Activated naive CD4-positive, alpha-beta T cell treated with Interleukin-2 at 50 U/mL for 16 hours (primary cell): ENCODE measurements at places on chromosomes 1 and 21.

DNA sequence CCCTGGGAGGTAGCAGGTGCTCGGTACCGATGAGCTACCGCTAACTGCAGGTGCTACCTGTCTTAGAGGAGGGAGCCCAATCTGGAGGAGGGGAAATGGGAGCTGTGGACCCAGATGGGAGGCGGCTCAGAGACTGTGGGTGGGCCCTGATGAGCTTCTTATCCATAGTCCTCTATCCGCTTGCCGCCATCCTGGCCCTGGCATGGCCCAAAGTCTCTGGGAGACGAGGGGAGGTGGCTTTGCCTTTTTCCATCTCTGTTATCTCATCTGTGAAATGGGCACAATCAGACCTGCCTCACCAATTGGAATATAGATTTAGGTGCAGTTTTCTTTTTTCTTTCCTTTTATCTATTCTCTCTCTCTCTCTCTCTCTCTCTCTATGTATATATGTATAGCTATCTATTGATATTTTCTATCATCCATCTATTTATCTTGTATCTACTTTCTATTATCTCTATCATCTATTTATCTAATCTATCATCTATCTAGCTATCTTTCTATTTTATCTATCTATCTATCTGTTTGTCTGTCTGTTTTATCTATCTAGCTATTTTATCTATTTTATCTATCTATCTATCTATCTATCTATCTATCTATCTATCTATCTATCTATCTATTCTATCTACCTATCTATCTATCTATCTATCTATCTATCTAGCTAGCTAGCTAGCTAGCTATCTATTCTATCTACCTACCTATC is 16.5 kb downstream of the TNFRSF1B start:
- no peak for DNase-seq

DNA sequence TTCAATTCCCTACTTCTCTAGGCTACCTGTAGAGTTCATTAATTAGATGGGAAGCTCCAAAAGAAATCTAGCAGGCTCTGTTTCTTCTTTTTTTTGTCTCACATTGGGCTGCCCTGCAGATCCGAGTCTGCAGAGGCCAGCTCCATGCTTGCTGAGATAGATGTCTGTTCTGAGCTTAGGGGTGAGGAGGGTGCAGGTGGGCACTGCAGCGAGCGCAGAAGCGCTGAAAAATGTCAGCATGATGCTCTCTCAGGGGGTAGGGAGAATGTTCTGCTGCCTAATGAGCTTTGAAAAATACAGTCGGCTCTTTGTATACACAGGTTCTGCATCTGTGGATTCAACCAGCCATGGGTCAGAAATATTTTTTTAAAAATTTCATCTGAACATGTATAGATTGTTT is 56.8 kb upstream of the KCNA3 start:
- no peak for DNase-seq

- no peak for DNase-seq
These were observed 2.4 kb downstream of the ATP2B4 start for GRCh38 chr1:203629016-203629506.

DNA sequence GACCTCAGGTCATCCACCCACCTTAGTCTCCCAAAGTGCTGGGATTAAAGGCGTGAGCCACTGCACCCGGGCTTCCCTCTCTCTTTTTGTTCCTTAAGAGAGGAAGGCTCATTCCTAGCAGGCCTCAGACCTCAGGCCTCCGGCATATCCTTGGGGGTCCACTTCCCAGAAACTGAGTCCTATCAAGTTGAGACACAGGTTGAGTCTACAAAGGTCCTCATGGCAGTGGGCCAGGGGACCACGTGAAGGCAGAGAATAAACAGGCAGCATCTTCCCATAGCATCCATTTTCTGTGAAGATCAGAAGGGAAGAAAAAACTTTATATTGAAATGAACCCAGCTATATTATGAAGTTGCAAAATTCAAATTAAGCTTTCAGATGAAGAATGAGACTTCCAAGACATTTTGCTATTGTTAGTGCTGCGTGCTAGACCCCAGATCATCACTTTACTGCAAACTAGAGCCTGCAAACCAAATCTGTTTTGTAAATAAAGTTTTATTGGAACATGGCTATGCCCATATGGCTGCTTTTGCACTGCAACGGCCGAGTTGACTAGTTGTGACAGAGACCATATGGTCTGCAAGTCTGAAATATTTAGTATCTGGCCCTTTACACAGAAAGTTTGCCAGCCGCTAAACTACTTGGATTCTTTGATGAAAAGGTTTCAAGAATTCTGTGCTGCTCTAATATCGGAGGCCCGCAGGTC is 3.5 kb upstream of the CELA2A start:
- DNase-seq: no peak

DNA sequence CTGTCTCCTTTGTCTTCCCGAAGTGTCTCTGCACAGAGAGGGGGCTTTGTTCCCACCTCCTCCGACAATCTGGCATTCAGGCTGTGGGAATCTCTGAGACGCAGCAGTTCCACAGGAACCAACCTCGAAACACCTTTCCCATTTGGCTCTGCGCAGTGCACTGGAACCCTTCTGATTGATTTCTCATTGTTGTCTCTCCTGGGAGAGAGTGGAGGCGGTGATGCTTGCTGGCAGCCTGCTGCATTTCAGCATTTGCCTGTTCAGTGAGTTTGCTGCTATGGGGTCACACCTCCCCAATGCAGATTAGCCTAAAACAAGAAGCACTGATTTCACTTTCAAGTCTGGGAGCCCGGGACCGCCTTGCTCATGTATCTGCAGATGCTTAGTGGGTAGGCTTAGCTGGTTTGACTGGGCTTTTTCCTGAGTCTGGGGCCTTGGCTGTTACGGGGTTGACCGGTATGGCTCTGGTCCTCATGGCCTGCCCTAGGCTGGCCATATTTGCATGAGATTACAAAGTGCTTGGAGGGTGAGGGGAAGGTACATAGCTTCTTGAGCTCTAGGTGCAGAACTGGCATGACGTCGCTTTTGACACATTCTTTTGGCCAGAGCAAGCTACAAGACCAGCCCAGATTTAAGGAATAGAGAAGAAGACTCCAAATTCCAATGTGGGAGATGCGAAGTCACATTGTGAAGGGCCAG is 695.3 kb downstream of the PTPRU start:
- DNase-seq: no peak

GRCh38 chr1:68322837-68323687 is 90.7 kb upstream of the WLS start:
- no peak for DNase-seq

DNA sequence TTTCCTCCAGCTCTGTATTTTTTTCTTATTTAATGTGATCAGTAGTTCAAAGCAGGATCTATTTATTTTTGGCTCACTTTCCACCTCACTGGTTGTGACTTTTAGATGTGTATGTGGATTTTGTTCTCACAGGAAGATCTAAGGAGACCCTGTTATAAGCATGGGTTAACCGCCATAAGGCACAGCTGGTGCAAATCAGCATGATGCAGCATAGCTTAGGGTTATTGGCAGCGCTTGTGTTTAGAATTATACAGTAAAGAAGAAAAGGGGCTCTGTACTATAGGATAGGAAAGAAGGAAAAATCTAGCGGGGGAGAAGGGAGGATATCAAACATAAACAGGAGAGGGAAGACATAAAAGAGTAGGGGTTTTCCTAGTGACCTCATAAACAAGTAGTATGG is 26.9 kb upstream of the RGL1 start:
- DNase-seq: no peak

DNA sequence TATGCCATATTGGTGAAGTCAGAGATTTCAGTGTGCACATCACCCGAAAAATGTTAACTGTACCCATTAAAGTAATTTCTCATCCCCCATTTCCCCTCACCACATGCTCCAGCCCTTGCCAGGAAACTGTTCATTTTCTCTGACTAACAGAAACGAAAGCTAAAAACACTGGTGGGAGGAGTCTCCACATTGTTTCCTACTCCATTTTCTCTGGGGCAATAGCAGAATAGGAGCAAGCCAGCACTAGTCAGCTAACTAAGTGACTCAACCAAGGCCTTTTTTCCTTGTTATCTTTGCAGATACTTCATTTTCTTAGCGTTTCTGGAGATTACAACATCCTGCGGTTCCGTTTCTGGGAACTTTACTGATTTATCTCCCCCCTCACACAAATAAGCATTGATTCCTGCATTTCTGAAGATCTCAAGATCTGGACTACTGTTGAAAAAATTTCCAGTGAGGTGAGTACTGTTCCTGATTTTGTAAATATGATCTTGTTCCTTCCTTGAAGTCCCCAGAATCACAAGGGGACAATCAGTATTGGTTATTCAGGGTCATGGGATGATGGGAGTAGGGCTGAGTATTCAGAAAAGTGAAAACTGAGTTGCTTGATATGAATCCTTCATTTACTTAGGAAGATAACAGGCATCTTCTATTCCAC is at the start of gene IFI16:
Gene IFI16 (plus strand): TSS at position 204 of the 658 bp plus-strand sequence. CDS start 4,774 bp downstream, outside the sequence.
- peak; percentile 54 for DNase-seq

DNA sequence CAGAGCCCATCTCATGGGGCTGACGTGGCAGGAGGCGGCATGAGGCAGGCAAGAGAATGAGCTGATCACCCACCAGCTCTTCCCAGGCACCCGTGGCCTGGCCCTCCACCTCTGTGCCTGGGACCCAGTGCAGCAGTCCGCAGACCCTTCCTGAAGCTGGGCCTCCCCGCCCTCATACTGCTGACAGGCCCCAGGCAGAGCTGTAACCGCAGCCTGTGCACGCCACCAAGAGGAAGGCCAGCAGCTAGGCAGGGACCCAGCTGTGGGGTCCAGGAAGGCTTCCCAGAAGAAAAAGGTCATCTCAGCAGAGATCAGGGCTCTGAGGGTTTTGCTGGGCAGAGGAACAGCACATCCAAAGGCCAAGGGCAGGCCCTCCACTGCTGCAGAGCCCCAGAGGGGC is 9.8 kb upstream of the MTFR1L start:
- no peak for DNase-seq

- DNase-seq: no peak
These were observed 93.2 kb upstream of the TNFSF4 start for GRCh38 chr1:173300061-173301044.

- DNase-seq: no peak
These were observed 36.3 kb upstream of the NFASC start for GRCh38 chr1:204834336-204834735.

DNA sequence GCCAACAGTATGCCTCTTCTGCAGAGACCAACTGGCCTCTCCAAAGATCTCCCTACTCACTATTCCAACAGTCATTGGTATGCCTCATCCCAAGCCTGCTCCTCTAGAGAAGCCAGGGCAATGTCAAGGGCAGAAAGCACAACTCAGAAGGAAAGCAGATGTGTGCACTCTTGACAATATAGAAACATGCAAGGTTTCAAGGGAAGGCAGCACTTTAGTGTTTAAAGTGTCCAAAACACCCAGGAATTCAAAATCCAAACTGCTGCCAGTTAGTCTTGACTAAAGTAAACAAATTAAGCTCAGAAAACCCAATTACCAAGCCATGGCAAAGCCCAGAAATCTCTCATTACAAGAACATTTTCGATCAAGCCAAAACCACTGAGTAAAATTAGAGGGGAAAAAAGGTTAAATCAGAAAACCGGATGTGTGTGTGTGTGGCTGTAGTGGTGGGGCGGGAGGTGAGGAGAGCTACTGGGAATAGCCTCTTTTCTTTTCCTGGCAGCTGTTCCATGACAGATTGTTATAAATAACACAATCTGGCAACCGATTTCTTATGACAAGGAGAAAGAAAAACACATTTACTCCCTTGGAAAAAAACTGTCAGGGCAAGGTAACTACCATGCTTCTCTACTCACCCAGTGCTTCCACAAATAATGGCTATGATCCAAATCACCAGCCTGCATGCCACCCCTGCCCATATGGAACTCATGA is 39.2 kb downstream of the EIF2B3 start:
- DNase-seq: no peak

- no peak for DNase-seq
These were observed 535 bp upstream of the DISC1 start for GRCh38 chr1:231625975-231626534.

DNA sequence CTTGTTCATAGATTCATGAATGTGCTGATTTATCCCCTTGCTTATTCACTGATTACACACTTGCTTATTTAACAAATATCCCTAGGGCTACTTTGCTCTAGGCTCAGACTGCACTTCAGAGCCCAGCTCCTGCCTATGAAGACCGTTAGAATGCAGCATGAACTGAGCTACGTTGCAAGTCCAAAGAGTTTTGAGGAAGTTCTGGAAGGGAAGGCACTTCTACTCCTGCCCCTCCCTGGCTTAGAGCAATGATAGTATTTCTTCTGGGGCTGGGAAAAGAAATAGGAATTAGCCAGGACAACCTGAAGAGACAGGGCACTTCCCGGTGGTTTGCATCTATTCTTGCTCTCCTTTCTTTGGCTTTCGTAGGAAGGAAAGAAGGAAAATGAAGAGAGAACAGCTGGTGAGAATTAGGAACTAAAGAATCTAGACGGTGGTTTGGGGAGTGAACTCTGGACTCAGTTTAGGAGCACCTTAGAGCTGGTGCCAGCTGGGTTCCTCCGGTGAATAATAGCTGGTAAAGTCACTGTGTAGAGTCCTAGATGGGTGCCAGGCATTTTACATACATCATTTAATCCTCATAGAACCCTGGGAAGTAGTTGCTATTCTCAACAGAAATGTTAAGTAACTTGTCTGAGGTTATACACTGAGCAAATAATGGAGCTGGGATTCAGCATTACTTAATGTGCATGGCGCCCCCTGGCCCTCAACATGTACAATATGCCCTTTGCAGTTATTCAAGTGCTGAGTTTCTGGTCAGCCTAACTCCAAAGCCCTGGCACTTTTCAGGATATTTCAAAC is 65.9 kb downstream of the NDUFS5 start:
- peak; percentile 64 for DNase-seq

DNA sequence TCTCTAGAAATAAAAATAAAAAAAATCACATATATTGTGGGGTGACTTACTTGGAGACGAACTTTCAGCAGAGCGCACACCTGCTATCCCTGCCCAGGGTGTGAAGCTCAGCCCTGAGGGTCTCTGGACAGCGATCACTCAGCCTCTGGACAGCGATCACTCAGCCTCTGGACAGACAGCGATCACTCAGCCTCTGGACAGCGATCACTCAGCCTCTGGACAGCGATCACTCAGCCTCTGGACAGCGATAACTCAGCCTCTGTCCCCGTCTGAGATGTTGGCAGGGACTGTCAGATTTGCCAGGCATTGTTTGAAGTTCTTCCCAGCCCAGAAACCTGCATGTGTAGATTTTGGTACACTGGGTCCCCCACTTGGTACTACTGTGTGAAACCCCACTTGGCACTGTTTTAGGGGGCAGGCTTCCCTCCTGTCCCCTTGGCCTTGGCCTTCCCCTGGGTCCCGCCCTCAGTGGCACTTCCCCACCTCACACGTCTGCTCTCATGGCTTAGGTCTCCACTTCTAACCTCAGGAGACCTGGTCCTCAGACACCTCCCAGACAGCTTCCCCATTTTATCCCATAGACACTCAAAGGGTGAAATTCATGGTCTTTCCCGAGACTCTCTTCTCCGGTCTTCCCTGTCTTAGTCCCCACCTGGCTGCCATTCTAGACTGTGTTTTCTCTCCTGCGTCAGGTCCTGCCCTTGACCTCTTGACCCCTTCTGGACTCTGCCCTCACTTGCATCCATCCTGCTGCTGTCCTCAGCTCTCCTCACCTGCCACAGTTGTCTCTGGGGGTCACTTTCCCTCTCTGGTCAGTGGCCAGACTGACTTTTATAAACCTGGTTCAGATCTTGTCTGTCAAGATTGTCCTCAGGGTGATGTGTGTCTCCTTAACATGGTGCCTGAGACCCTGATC is 10.2 kb downstream of the PSEN2 start:
- no peak for DNase-seq
